ENCODE measurements at places on chromosomes 12 and 14. TPM values are rescaled to one million over a fixed set of nuclear protein-coding genes. Genes with fewer than 3 reads are reported as not detected.

The CLIP1 gene
- total RNA-seq = 93.7 TPM

The FBRSL1 gene
- 56.9 TPM for total RNA-seq

The C12orf42 gene
- total RNA-seq = not detected

The OASL gene
- 11.1 TPM for total RNA-seq

The IFNG-AS1 gene
- 1.2 TPM for total RNA-seq

The B3GNT4 gene
- total RNA-seq = 0.80 TPM

The FBXO34 gene
- total RNA-seq = 59.4 TPM

The LRFN5 gene
- 2.1 TPM for total RNA-seq

The DTX3 gene
- total RNA-seq = 40.1 TPM

- DNase-seq = no peak
- no peaks in the 10 kb centered on the region for H3K27me3 ChIP-seq
- H3K4me3 ChIP-seq = no peak overlapping the region
- no peaks in the 10 kb centered on the region for H3K36me3 ChIP-seq
- no peak overlapping the region for H3K27ac ChIP-seq
- no peaks in the 10 kb centered on the region for H3K4me1 ChIP-seq
Observed at GRCh38 chr12:1928439-1929121, 10.1 kb upstream of the CACNA2D4 start.

- no peaks in the 10 kb centered on the region for H3K27me3 ChIP-seq
- no peaks in the 10 kb centered on the region for H3K4me1 ChIP-seq
- no peak overlapping the region for H3K4me3 ChIP-seq
Observed at GRCh38 chr12:22573181-22573580, 28.8 kb upstream of the C2CD5 start.

- DNase-seq = no peak
- no peak overlapping the region for H3K27ac ChIP-seq
- H3K4me3 ChIP-seq = no peak overlapping the region
- H3K4me1 ChIP-seq = no peaks in the 10 kb centered on the region
Observed at GRCh38 chr12:20585913-20586312, 109.2 kb upstream of the SLCO1C1 start.

- peak overlapping the region; percentile 44 for H3K27ac ChIP-seq
- DNase-seq = no peak
- no peaks in the 10 kb centered on the region for H3K4me1 ChIP-seq
- H3K27me3 ChIP-seq = peaks cover 4% of the 10 kb centered on the region
- H3K36me3 ChIP-seq = peaks cover 5% of the 10 kb centered on the region
Observed at GRCh38 chr14:91332171-91332985, 85.2 kb downstream of the CCDC88C start.

GRCh38 chr14:96997269-96997668 is 200.1 kb downstream of the VRK1 start:
- DNase-seq = no peak
- H3K4me3 ChIP-seq = no peak overlapping the region
- H3K36me3 ChIP-seq = no peaks in the 10 kb centered on the region
- H3K27ac ChIP-seq = no peak overlapping the region
- no peaks in the 10 kb centered on the region for H3K27me3 ChIP-seq
- H3K4me1 ChIP-seq = no peaks in the 10 kb centered on the region

GRCh38 chr12:120930032-120930431 is 25.9 kb upstream of the SPPL3 start:
- H3K4me1 ChIP-seq = no peaks in the 10 kb centered on the region
- no peak overlapping the region for H3K27ac ChIP-seq
- DNase-seq = no peak
- H3K27me3 ChIP-seq = no peaks in the 10 kb centered on the region

DNA sequence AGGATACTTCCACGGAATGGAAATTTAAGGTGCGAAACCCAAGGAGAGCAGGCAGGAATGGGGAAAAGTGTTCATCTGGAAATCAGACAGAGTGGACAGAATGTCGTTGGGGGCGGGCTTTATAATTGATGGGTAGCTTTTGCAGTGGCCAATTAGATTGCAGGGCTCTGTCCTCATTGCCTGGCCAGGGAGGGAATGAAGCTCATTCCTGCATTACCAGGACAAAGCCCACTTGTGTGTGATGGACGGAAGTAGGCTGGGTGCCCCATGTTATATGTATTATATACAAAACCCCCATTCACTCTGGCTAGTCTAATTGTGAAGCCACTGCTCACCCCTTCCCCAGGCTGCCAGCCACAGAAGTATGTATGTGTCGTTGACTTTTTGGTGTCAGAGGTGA is 23.6 kb downstream of the ZNF664 start:
- peaks cover 15% of the 10 kb centered on the region for H3K36me3 ChIP-seq
- no peak overlapping the region for H3K4me3 ChIP-seq
- no peaks in the 10 kb centered on the region for H3K27me3 ChIP-seq
- DNase-seq = no peak
- H3K27ac ChIP-seq = no peak overlapping the region

DNA sequence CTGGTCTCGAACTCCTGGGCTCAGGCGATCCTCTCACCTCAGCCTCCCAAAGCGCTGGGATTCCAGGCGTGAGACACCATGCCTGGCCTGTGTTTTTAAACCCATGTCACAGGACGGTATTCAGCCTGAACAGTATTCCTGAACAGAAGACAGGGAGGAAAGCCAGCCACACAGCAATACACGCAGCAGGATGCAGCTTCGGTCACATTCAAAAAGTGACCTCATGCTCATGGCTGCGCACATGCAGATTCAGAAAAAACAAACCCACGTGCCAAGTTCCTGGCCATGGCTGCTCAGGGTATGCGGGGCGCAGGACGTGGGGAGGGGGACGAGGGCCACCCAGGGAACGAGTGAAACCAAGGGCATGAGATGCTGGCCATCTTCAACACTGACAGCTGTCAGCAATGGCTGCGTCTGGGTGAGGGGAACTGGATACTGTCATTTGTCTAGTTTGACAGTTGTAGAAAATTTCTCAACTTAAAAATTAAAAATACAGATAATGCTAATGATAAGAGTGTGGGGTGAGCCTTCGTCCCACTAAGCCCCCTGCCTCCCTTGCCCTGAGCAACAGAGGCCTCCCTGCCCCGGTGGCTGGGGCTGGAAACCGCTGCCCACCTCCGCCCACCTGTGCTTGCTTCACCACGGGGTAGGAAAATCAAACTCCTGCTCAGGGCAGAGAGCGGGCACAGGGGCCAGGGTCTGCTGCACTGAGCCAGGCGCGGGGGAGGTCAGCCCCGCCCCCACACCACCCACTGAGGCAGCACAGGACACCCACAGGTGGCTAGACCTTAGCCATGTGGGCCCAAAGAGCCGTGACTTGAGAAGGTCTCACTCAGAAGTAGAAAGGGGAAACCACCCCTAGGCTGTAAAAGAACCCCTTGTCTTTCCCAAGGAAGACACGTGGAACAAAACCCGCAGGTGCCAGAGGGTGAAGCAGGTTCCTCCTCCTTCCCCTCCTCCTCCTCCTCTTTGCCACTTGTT is 84.2 kb downstream of the SCARB1 start:
- H3K27me3 ChIP-seq = no peaks in the 10 kb centered on the region
- no peak for DNase-seq
- H3K36me3 ChIP-seq = peaks cover 8% of the 10 kb centered on the region
- no peaks in the 10 kb centered on the region for H3K4me1 ChIP-seq
- no peak overlapping the region for H3K4me3 ChIP-seq

- H3K27me3 ChIP-seq = peaks cover 14% of the 10 kb centered on the region
- no peak for DNase-seq
- H3K36me3 ChIP-seq = no peaks in the 10 kb centered on the region
Observed at GRCh38 chr12:54012631-54013409, 4.0 kb downstream of the HOXC8 start.

- no peak for DNase-seq
- peaks cover 2% of the 10 kb centered on the region for H3K4me1 ChIP-seq
Observed at GRCh38 chr12:100145643-100146042, 3.0 kb upstream of the BLTP3B start.

GRCh38 chr12:6632026-6632983 is 3.5 kb downstream of the LPAR5 start:
- no peaks in the 10 kb centered on the region for H3K36me3 ChIP-seq
- no peak overlapping the region for H3K4me3 ChIP-seq
- H3K4me1 ChIP-seq = no peaks in the 10 kb centered on the region
- DNase-seq = peak; percentile 51
- no peaks in the 10 kb centered on the region for H3K27me3 ChIP-seq

DNA sequence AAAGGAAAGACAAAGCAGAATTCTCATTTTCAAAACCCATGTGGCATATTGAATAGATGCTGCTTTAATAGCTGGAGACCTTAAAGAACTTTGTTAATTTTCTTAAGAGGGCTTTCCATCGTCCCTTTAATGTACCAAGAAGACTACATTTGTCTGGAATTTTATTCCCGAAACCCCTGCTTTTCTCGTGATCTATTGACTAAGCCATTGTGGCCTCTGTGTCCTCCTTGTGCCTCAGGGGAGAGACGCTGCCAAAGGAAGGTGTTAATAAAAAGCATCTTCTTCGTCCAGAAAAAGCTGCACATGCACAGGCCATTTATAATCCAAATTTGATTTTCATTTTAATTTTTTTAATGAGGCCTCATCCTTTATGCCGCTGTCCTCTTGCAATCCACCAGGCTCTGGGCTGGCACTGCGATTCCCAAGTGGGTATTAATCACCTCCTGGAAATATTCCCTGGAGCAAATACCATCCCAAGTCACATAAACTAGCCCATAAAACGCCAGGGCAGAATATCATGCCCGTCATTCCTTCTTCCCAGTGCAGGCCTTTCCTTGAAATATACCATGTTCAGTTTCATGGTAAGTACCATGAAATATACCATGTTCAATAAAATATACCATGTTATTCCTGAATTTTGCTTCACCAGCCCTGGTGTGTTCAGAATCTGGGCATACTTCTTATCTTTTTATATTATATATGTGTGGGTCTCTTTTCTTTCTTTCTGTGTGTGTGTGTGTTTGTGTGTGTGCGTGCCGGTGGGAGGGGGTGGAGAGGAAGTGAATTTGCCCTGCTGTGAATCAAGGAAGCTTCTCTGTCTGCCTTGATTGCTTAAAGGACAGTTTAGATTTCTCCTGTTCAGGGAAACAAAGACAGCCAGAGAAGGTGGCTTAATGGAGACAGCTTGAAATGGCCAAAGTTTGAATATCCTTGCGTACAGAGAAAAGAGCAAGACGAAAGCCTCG is 147.6 kb downstream of the PHETA1 start:
- H3K36me3 ChIP-seq = no peaks in the 10 kb centered on the region
- no peaks in the 10 kb centered on the region for H3K4me1 ChIP-seq
- H3K4me3 ChIP-seq = no peak overlapping the region
- no peak overlapping the region for H3K27ac ChIP-seq

GRCh38 chr12:110684312-110684836 is 4.5 kb downstream of the HVCN1 start:
- no peaks in the 10 kb centered on the region for H3K36me3 ChIP-seq
- H3K4me1 ChIP-seq = peaks cover 23% of the 10 kb centered on the region
- no peak overlapping the region for H3K27ac ChIP-seq
- no peak overlapping the region for H3K4me3 ChIP-seq
- DNase-seq = peak; percentile 73

GRCh38 chr12:106255493-106255892 is 7.7 kb upstream of the CKAP4 start:
- DNase-seq = no peak
- no peak overlapping the region for H3K27ac ChIP-seq
- no peak overlapping the region for H3K4me3 ChIP-seq
- H3K36me3 ChIP-seq = no peaks in the 10 kb centered on the region
- H3K27me3 ChIP-seq = no peaks in the 10 kb centered on the region

- no peak overlapping the region for H3K27ac ChIP-seq
- no peaks in the 10 kb centered on the region for H3K27me3 ChIP-seq
- peaks cover 5% of the 10 kb centered on the region for H3K4me1 ChIP-seq
- H3K4me3 ChIP-seq = no peak overlapping the region
- DNase-seq = peak; percentile 87
- no peaks in the 10 kb centered on the region for H3K36me3 ChIP-seq
Observed at GRCh38 chr12:102406033-102406584, 74.3 kb downstream of the IGF1 start.

- no peaks in the 10 kb centered on the region for H3K4me1 ChIP-seq
- H3K27me3 ChIP-seq = no peaks in the 10 kb centered on the region
- DNase-seq = no peak
- no peak overlapping the region for H3K4me3 ChIP-seq
- no peak overlapping the region for H3K27ac ChIP-seq
Observed at GRCh38 chr14:34275530-34275929, 186.5 kb downstream of the SPTSSA start.
